ENCODE measurements at places on chromosomes 12 and 14.

DNA sequence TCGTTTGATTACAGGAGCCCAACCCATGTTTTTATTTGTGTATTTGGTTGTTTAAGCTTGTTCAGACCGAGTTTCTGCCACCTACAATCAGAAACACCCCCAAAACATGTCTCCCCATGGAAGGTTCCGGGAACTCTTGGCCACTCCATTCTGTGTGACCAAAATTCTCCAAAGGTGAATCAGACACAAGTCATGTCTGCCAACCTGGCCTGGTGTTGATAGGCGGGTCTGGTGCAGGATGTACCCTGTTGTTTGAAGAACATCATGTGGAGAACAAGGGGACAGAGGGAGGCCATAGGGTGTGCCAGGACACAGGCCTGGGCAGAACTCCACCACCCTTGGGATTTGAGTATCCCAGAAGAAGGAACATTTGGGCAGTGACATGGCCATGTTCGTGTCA lies 147.1 kb upstream of the MYL2 start:
- H3K4me1 ChIP-seq = peaks cover 9% of the 10 kb centered on the region
- no peak overlapping the region for H3K4me3 ChIP-seq
- H3K36me3 ChIP-seq = no peaks in the 10 kb centered on the region
- DNase-seq = no peak
- peaks cover 29% of the 10 kb centered on the region for H3K27me3 ChIP-seq

DNA sequence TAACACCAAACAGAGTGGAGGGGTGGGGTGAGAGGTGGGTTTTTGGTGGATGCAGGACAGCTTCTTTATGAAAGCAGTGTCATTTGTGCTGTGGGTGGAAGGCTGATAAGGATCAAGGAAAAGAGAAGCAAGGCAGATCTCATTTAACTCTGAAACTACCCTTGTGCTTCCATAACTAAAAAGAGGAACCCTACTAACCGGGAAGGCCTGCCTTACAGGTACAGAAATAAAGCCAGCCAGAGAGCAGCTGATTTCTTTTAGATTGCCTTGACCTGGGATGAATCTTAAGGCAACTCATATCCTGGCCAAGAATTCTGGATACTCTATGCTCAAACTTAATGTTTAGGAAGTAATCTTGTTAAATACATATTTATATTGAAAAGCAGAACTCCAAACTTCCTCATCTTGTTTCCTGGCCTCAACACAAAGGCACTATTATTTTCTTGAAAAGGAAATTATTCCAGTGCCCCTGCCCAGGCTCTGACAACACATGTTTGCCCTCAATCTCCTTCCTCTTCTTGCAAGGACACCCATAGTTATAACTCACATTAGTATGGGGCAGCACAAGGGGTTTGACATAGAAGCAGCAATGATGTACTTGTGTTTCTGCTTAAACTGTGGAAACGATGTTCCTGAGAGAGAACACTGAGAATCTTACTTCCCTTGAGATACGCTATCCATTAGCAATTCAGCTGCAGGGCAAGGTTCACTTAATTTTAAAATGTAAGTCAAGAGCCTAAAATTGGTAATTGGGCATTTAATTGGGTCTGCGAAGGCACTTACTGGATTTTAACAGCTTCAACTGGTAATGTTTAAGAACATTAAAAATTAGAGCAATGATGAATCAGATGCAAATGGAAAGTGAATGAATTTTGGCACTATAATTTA lies 173.7 kb downstream of the STXBP6 start:
- no peaks in the 10 kb centered on the region for H3K4me1 ChIP-seq
- no peak overlapping the region for H3K27ac ChIP-seq
- DNase-seq = no peak
- H3K36me3 ChIP-seq = no peaks in the 10 kb centered on the region
- H3K4me3 ChIP-seq = no peak overlapping the region

DNA sequence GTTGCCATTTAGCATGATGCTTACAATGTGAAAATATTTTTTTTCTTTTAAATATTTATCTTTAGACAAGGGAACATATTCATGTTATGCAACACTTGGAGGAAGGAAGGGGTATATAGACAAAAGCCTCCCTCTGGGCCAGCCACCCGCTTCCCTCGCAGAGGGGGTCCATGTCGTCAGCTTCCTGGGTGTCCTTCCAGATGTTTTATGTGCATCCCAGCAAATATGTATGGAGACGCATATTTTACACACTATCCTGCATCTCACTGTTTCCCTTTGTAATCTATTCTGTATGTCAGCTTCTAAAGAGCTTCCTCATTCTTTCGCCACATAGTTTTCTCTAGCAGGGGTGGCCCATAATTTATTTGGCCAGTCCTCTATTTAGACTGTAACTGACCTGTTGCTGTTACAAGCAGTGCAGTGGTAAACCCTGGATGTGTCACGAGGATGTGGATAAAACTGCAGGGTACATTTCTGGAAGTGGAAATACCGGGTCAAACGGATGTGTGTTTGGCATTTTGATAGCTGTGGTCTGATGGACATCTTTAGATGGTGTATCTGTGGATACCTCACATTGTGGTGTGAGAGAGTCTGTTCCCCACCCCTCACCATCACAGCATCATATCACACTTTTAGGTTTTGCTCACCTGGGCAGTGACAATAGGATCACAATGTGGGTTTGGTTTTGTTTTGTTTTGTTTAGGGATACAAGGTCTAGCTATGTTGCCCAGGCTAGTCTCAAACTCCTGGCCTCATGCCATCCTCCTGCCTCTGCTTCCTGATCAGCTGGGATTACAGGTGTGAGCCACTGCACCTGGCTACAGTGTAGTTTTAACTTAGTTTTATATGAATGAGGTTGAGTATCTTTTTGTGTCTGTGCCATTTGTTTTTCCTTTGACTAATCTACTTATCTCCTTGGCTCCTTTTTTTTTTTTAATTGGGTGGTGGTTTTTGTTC lies 31.6 kb downstream of the FAM222A start:
- no peak overlapping the region for H3K4me3 ChIP-seq
- DNase-seq = no peak

- H3K4me1 ChIP-seq = no peaks in the 10 kb centered on the region
- no peaks in the 10 kb centered on the region for H3K27me3 ChIP-seq
- DNase-seq = no peak
- no peak overlapping the region for H3K27ac ChIP-seq
- no peaks in the 10 kb centered on the region for H3K36me3 ChIP-seq
Measured at GRCh38 chr12:58576916-58577315, 343.4 kb downstream of the LRIG3 start.

- H3K27ac ChIP-seq = no peak overlapping the region
- no peaks in the 10 kb centered on the region for H3K27me3 ChIP-seq
- peaks cover 41% of the 10 kb centered on the region for H3K36me3 ChIP-seq
- no peak overlapping the region for H3K4me3 ChIP-seq
- no peaks in the 10 kb centered on the region for H3K4me1 ChIP-seq
- no peak for DNase-seq
Measured at GRCh38 chr12:89494411-89495231, 30.0 kb downstream of the GALNT4 start.

Data from DND-41 (cell line).